ENCODE measurements at places on chromosomes 4 and X.

DNA sequence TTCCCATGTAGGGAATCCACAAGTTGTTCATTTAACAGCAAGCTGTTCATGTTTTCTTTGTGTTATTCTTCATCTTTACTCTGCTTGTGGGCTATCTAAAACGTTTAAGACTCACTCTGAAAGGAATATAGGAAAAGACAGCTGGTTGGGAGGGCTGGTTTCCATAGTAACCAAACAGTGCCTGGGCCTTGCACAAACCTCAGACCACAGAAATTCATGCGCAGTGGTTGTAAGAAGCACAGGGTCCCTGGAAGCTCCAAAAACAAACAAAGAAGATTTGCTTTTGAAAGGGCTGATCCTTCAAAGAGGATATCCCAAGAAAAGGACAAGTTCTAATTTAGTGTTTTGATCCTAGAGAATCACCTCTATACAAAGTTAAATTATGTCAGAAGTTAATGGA is 7.8 kb downstream of the SERTM2 start:
- DNase-seq = no peak

DNA sequence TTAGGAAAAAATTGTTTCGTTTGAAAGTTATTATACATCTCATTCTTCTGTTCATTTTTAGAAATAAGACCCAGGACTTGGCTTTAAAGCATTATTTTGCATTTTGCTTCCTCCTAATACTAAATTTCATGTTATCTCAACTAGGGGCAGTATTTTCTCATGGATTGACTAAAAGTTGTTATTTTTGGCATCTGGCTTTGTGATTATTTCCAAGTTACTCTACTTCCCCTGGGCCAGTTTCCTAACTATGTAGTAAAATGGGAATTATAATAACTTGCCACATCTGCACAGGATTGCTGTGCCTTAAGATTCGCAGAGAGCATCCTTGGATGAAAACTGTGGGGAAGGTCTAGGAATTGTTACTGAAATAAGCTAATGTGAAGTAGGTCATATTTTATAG is 3.0 kb downstream of the RBPJ start:
- DNase-seq = no peak

DNA sequence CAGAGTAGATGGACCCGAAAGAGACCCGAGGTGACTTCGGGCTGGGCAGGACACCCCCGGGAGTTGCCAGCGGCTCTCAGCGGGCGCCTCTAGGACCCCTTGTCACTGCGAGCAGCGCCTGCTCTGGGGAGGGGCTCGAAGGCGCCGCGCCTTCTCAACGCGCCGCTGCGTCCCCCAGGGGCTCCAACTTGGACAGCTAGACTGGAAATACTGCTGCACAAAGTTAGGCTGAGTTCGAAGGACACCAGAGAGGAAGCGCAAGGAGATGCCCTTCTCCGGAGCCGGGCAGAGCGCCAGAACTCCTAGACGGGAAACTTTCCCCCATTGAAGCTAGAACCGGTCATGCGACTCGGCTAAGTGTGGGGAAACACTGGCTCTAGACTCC is 493 bp upstream of the KCNIP4 start:
- DNase-seq = peak; percentile 38

GRCh38 chrX:102155806-102156179 is at the start of gene BEX5:
TSS of gene BEX5 (minus strand) at chrX:102155977. CDS start at chrX:102154265, 1,712 bp downstream.
- peak; percentile 87 for DNase-seq

DNA sequence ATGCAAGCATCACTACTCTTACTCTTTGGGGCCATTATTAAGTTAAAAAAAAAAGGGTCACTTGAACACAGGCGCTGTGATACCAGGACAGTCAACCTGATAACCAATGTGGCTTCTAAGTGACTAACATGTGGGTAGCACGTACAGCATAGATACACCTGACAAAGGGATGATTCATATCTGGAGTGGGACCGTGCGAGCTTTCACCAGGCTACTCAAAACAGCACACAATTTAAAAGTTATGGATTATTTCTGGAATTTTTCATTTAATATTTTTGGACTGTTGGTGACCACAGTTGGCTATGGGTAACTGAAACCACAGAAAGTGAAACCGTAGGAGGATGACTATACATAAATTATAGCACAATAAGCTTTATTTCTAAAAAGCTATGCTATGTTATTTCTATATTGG is 113.8 kb upstream of the STIM2 start:
- DNase-seq = no peak
